Stimulated activated CD8-positive, alpha-beta memory T cell treated with anti-CD3 and anti-CD28 coated beads, Interleukin-15, amount 100 ng/mL, for 4 hours (primary cell): ENCODE measurements at places on chromosomes 7 and 10.

- DNase-seq: no peak
These were observed 176.8 kb upstream of the TBX20 start for GRCh38 chr7:35430547-35431153.

- no peak for DNase-seq
These were observed 368.1 kb downstream of the MDFIC start for GRCh38 chr7:115289971-115290370.

DNA sequence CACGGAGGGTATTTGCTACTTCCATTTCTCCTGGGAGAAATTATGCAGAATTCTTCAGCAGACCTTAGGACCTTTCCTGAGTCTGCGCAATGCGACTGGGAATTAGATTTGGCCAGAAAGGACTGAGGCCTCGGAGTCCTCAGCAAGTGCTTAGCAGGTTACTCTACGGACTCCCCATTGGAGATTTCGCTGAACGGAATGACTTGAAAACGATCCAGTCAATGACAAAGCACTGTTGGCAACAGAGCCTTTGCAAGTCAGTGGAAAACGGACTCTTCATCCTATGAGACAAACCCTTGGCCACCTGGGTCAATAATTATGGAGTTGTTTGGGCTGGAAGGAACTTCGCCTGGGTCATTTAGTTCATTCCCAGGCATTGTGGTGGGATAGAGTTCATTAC is 107.4 kb downstream of the FAM204A start:
- no peak for DNase-seq

- DNase-seq: no peak
These were observed 53.1 kb upstream of the NKX6-2 start for GRCh38 chr10:132839061-132839460.

- no peak for DNase-seq
These were observed 296.2 kb downstream of the MDFIC start for GRCh38 chr7:115218076-115218475.

DNA sequence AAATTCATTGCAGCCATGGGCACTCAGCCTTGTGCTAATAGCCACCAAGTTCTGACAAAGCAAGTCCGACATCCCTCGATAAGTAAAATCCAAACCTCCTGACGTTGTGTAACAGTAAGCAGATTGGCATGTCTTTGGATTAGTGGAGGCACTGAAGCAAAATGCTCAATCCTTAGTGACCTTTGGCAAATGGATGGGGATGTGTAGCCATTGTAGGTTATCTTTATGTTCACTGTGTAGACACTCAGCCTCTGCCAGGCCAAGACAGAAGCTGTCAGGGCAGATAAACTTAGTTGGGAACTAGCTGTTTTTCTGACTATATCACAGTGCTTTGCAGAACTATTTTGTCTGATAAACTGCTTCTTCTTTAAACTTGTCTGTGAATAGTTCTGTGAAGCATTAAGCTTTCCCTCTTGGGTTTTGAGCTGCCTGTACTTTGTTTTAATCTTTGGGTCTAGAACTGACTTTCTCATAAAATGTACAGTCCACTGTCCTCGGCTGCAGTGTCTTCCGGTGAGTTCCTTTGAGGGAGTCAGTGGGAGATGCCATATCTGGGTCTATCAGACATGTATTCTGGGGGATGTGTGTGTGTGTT is 220.8 kb downstream of the LRMDA start:
- no peak for DNase-seq

GRCh38 chr7:151254316-151254715 is 5.8 kb upstream of the SMARCD3 start:
- no peak for DNase-seq

GRCh38 chr7:104795086-104795485 is 218.9 kb upstream of the KMT2E start:
- no peak for DNase-seq

DNA sequence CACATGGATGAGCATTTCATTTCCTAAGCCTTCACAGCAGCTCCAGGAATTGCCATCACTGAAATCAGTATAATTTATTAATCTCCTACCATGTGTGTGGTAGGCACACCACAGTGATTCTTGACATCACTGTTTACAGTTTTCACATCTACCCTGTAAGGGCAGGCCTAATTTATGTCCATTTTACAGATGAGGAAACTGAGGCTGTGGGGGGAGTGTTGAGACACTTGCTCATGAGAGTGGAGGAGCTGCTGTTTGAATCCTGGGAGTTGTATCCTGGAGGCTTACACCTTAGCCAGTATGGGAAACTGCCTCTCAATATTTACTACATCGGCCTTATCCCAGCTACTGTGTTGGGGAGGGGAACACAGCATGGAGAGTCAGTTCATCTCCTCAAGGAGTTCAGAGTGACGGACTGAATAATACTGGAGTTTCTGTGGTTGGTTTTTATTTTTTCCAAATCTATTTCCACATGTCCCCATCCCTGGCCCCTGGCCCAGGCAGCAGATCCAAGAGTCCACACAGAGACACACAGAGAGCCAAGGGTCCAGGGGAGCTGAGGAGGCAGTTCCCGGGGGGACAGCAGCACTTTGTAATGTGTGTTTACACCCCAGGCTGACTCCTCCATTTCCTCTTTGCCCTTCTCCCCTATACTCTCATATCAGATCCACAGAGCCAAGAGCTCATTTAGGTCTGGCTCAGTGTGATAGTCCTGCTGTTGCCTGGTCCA is 13.2 kb downstream of the UBTD1 start:
- no peak for DNase-seq

GRCh38 chr7:22586101-22586785 is 86.3 kb upstream of the STEAP1B start:
- no peak for DNase-seq

GRCh38 chr10:30096564-30096963 is 37.2 kb upstream of the JCAD start:
- DNase-seq: no peak

DNA sequence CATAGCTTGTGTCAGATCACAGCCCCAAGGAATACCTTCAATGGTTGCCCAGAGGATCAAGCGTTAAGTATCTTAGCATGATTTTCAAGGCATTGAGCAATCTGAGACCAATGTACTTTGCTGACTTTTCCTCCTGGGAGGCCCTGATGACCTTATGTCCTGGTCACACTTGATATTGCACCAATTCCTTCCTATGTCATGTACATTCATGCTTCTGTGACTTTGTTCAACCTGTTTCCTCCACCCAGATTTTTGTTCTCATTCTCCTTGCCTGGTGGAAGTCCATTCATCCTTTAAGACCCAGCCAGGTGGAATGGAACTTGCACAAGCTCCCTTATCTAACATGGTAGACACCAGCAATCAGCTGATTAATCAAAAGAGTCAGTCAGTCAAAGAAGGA is 160.8 kb downstream of the PFKFB3 start:
- no peak for DNase-seq

DNA sequence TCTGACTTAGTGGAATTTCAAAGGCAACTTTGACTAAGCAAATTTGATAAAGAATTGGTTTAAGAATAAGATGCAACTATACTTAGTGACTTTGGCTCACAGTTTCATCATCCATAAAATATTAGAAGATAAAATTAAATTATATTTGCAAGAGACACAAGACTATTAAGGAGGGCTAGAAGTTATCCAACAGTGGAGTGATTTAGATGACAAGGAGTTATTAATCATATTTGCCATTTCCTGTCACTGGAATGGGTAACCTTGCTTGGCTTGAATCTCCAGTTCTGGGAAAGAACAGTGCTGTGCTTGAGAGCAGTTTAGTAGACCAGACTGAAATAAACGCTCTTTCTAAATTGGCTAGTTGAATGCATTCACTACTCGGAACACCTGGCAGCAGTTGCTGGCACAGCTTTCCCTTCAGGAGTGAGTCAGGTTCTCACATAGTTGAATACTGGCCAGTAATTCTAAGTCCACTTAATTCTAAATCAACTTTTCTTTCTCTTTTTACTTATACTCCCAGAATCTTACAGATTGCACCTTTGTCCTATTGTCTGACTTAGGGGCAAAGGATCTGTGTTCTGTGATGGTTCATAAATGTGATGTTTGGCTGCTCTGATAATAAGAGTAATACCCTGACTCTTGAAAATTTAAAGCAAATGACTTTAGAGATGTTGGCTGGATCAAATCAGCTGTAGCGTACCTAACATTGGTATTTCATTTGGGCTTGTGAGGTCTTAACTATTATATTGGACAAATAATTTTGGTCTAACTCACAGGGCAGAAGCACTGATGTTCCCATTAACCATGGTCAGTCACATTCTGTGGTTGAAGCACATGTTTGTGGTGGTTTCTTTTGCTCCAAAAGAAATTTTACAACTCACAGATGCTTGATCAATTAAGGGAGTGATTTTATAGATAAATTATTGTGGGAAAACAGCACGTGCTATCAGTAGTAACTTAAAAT is 16.6 kb downstream of the STMP1 start:
- no peak for DNase-seq

- DNase-seq: no peak
These were observed 92.0 kb downstream of the MDFIC start for GRCh38 chr7:115013886-115014285.

- DNase-seq: no peak
These were observed 192.4 kb downstream of the ADARB2 start for GRCh38 chr10:1544929-1545328.

DNA sequence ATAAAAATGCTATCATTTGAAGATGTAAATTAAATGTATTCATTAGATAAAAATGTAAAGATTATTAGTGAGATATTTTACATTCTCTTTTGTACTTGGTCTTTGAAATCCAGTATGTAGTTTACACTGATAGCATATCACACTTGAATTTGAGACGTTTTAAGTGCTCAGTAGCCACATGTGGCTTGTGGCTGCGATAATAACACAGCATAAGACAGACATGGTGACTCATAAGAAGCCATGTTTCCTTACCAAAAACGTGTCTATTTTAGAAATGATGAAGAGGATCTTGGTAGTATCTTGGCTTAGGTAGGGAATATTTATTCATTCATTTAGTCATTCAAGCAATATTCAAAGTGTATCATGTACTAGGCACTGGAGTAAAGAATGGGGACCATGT is 149.3 kb downstream of the POU6F2 start:
- DNase-seq: no peak
